ENCODE measurements at places on chromosomes 4 and X.

DNA sequence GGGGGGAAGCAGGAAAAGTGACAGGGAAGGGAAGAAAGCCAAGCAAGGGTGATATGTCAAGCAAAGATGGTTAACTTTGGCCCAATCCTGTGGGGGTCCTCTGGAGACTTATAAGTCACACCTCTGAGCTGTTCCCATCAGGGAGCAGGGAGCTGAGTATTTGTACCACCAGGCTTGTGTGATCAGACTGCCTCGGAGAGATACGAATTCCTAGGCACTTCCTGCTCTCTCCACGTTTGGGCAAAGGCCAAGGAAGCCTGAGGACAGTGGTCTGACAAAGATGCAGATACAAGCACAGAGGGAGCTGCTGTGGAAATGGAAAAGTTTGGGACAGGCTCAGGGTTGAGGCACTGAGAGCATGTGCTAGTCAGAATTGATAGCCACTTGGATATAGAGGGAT, 10.4 kb upstream of the PPP3CA start:
- peaks cover 12% of the 10 kb centered on the region for H3K4me1 ChIP-seq
- no peak overlapping the region for H3K4me3 ChIP-seq
- H3K27ac ChIP-seq: no peak overlapping the region

DNA sequence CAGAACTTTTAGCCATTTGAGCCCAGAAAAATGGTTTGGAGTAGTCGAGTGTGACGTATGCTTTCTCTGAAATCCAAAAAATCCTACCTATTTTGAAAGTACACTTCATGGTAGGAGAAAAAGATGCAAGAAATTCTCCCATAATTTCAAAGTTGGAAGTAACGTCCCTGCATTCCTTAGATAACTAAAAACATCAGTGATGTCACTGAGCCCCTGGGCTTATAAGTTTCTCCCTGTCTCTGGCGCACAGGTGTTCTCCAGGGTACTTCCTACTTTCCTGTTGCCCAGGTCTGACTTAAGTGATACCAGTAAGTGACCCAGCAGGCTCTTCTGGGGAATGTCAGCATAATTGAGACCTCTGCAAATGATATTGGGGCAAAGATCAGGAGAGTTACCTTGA, 90.5 kb upstream of the WDR1 start:
- H3K4me1 ChIP-seq: no peaks in the 10 kb centered on the region
- H3K27me3 ChIP-seq: no peaks in the 10 kb centered on the region
- H3K36me3 ChIP-seq: no peaks in the 10 kb centered on the region
- H3K27ac ChIP-seq: no peak overlapping the region
- no peak overlapping the region for H3K4me3 ChIP-seq

DNA sequence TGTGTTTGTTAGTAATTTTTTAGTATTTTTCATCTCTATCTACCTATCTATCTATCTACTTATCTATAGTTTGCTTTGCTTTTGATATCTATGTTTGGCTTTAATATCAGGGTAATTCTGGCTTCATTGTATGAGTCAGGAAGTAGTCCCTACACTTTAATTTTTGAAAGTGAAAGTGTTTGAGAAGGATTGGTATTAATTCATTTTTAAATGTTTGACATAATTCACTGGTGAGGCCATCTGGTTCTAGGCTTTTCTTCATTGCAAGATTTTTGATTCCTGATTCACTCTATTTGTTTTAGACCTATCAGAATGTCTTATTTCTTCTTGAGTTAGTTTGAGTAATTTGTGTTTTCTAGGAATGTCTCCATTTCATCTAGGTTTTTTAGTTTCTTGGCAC, 20.2 kb upstream of the TCP11X2 start:
- H3K36me3 ChIP-seq: no peaks in the 10 kb centered on the region
- no peak overlapping the region for H3K27ac ChIP-seq
- H3K27me3 ChIP-seq: no peaks in the 10 kb centered on the region
- no peaks in the 10 kb centered on the region for H3K4me1 ChIP-seq
- no peak overlapping the region for H3K4me3 ChIP-seq

DNA sequence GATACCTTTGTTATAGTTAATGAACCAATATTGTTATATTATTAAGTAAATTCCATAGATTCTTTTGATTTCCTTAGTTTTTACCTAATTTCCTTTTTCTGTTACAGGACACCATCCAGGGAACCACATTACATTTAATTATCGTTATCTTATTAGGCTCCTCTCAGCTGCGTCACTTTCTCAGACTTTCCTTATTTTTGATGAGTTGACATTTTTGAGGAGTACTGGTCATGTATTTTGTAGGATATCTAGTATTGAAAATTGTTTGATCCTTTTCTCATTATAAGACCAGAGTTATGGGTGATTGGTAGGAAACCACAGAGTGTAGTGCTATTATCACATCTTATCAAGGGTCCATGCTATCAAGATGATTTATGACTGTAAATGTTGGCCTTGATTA, 319.7 kb downstream of the NKX6-1 start:
- H3K4me3 ChIP-seq: no peak overlapping the region
- H3K27ac ChIP-seq: no peak overlapping the region
- no peaks in the 10 kb centered on the region for H3K4me1 ChIP-seq
- no peaks in the 10 kb centered on the region for H3K27me3 ChIP-seq
- H3K36me3 ChIP-seq: no peaks in the 10 kb centered on the region
- no peak for DNase-seq

- DNase-seq: no peak
- H3K4me1 ChIP-seq: peaks cover 66% of the 10 kb centered on the region
- no peak overlapping the region for H3K4me3 ChIP-seq
- no peaks in the 10 kb centered on the region for H3K27me3 ChIP-seq
- H3K36me3 ChIP-seq: no peaks in the 10 kb centered on the region
Observed at GRCh38 chr4:152103181-152103901, 342.5 kb upstream of the GATB start.

Data from heart right ventricle (tissue), 16 donors.